ENCODE measurements at places on chromosomes 6 and 20.

GRCh38 chr20:32577657-32578056, 7.5 kb downstream of the NOL4L start:
- H3K27me3 ChIP-seq = no peaks in the 10 kb centered on the region
- DNase-seq = no peak
- H3K27ac ChIP-seq = no peak overlapping the region
- H3K4me1 ChIP-seq = peaks cover 24% of the 10 kb centered on the region

GRCh38 chr6:111580826-111581505, 24.7 kb downstream of the TRAF3IP2 start:
- H3K36me3 ChIP-seq = peaks cover 12% of the 10 kb centered on the region
- H3K4me1 ChIP-seq = no peaks in the 10 kb centered on the region
- no peak overlapping the region for H3K4me3 ChIP-seq
- no peak overlapping the region for H3K27ac ChIP-seq

- no peak overlapping the region for H3K4me3 ChIP-seq
- H3K36me3 ChIP-seq = no peaks in the 10 kb centered on the region
- H3K27me3 ChIP-seq = no peaks in the 10 kb centered on the region
- H3K4me1 ChIP-seq = peaks cover 8% of the 10 kb centered on the region
- no peak for DNase-seq
Observed at GRCh38 chr6:157056275-157056674, 267.0 kb downstream of the TMEM242 start.

DNA sequence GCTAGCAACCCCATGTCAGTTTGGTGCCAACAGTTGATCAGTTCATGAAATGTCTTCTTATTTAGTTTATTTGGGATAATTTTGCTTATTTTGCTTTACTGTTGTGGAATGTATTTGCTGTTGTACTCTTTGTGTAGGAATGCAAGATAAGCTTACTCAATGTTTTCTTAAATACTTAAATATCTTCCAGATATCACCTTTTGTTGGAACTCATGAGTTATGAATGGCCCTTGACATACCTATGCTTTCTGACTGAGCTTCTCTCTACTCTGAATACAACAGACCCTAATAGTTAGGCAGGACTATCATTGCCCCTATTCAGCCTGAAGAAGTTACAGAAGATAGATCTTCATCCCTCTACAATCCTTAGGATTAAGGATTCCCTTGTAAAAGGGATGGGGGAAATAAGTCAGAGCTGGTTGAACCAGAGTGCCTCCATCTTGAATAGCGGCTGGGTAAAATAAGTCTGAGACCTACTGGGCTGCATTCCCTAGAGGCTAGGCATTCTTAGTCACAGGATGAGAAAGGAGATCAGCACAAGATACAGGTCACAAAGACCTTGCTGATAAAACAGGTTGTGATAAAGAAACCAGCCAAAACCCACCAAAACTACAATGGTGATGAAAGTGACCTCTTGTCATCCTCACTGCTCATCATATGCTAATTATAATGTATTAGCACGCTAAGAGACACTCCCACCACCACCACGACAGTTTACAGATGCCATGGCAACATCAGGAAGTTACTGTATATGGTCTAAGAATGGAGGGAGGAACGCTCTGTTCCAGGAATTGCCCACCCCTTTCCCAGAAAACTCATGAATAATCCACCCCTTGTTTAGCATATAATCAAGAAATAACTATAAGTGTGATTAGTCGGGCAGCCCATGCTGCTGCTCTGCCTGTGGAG, 196.9 kb downstream of the AKAP7 start:
- no peak overlapping the region for H3K27ac ChIP-seq
- H3K36me3 ChIP-seq = no peaks in the 10 kb centered on the region
- peaks cover 6% of the 10 kb centered on the region for H3K4me1 ChIP-seq
- DNase-seq = no peak
- H3K4me3 ChIP-seq = no peak overlapping the region
- H3K27me3 ChIP-seq = no peaks in the 10 kb centered on the region

GRCh38 chr6:150029749-150030148, 4.4 kb upstream of the RAET1L start:
- DNase-seq = no peak
- H3K27ac ChIP-seq = no peak overlapping the region
- H3K36me3 ChIP-seq = no peaks in the 10 kb centered on the region
- H3K27me3 ChIP-seq = no peaks in the 10 kb centered on the region
- no peaks in the 10 kb centered on the region for H3K4me1 ChIP-seq

DNA sequence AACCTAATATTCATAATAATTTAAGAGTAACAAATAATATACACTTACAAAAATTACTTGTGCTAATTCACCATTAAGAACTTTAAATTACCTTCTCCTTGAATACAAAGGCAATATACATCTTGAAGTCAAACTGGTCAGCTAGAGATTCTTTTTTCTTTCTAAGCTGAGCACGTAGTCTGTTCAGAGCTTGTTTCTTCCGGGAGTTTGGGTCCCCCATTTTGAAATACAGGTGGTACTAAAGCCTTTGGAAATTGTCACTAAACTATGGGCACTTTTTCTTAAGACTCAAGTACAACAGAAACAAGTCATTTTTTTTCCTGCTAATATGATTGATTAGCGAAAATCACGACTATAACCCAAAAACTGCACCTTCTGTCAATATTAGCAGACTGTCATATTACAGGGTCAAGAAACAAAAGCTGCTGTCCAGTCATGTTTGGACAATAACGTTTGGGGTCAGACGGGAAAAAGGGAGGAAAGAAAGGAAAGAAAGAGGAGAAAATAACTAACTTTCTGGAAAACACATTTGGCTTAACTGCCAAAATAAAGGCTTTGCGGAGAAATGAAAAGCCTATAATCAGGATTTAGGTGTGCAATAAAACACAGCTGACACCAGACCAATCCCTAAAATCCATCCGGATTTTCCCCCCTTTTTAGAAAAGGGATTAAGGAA, 367 bp downstream of the C6orf62 start:
- H3K4me3 ChIP-seq = peak overlapping the region; percentile 79
- peaks cover 1% of the 10 kb centered on the region for H3K4me1 ChIP-seq
- H3K27ac ChIP-seq = no peak overlapping the region
- DNase-seq = no peak

DNA sequence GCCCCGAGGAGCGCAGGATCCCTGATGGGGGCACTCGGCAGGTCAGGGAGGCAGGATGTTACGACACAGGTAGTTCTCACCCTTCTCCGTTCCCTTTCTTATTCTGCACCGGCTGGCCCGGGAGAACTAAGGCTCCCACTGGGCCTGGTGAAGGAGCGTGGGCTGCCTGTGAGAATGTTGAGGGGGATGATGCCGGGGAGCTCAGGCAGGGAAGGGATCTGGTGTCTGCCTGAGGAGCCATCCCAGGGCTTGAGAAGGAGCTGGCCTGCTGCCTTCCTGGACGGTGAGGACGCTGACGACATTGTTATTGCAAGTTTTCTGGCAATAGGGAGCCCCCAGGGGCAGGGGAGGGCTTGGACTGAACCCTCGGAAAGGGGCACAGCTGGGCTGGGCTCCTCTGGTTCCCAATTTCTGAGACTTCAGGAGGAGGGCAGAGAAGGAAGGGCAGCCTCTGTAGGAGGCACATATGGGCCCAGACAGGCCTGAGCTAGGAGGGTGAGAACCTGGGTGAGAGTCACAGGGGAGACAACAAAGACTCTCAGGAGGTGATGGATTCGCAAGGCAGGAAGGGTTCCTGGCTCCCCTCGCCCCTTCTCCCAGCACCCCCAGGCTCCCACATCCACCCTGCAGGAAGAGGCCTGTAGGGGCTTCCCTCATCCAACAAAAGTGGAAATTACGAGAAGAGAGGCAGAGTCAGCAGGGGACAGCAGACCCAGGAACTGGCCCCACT, 32.8 kb downstream of the CYP21A2 start:
- no peak overlapping the region for H3K4me3 ChIP-seq
- H3K27ac ChIP-seq = no peak overlapping the region
- peaks cover 2% of the 10 kb centered on the region for H3K36me3 ChIP-seq
- H3K27me3 ChIP-seq = no peaks in the 10 kb centered on the region

GRCh38 chr20:50350510-50351249, 159.5 kb upstream of the PTPN1 start:
- no peak for DNase-seq
- H3K27ac ChIP-seq = no peak overlapping the region
- H3K4me3 ChIP-seq = no peak overlapping the region

GRCh38 chr6:64983089-64983488, 723.9 kb downstream of the EYS start:
- no peak overlapping the region for H3K27ac ChIP-seq
- no peaks in the 10 kb centered on the region for H3K36me3 ChIP-seq
- no peaks in the 10 kb centered on the region for H3K27me3 ChIP-seq
- H3K4me3 ChIP-seq = no peak overlapping the region
- H3K4me1 ChIP-seq = peaks cover 2% of the 10 kb centered on the region

GRCh38 chr6:34386316-34387137, 5.9 kb downstream of the NUDT3 start:
- no peaks in the 10 kb centered on the region for H3K27me3 ChIP-seq
- no peak for DNase-seq
- no peak overlapping the region for H3K27ac ChIP-seq
- no peaks in the 10 kb centered on the region for H3K4me1 ChIP-seq
- no peak overlapping the region for H3K4me3 ChIP-seq
